GM04503 (cell line): ENCODE measurements at places on chromosomes 3 and 15.

DNA sequence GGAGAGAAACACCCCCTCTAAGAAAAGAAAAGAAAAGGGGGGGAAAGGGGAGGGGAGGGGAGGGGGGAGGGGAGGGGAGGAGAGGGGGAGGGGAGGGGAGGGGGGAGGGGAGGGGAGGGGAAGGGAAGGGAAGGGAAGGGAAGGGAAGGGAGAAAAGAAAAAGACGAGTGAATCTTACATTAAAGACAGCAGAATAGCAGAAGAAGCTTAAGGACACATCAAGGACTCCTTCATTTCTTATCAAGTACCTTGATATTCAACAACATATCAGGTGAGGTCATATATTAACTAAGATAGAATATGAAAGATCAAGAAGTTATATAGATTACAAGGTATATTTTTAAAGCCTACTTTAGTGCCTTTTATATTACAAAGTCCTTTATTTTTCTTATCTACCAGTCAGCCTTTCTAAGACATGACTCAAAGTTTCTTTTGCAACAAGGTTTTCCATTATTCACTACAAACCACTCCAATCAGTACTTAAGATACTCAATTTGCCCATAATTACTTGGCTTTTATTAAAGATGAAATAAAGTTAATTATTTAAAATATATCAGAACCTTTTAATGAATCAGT is 17.7 kb upstream of the AADAC start:
- DNase-seq, result no peak

DNA sequence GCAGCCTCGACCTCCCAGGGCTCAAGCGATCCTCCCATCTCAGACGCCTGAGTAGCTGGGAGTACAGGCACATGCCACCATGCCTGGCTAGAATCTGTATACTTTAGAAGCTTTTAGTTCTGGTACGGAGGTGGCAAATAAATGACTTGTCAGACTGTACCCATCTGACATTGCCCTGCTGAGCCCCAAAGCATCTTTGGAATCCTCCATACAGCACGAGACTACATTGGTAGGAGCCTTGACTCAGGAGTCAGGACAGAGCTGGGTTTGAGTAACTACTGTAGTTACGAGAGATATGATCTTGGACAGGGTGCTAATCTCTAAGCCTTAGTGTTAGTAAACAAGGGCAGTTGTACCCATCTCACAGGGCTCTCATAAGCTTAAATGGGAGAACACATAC is 67.8 kb upstream of the NPHP3 start:
- DNase-seq, result no peak

DNA sequence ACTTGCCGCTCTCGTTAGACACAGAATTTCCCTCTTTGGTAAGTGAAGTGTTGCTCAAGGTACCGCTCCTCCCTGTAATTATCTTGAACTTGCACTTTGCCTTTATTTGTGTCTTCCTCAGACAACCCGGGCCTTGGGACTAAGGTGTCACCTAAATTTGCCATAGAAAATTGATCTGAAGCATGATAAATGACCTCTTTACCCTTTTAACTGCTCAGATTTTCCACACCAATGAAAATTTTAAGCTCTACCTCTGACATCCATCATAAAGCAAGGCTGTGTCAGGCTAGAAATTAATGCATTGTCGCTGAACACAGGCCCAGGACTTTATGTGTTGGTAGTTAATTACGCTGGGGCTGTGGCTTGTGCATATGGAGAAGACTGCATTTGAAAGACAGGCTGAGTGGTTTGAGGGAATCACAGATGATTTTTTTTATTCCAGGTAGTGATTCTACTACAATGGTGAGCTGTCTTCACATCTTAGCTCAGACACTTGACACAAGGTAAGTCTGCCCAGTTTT is 199.6 kb upstream of the CHRM5 start:
- DNase-seq, result no peak

- no peak for DNase-seq
Measured at GRCh38 chr3:105394177-105394576, 27.5 kb downstream of the ALCAM start.

- DNase-seq, result no peak
Measured at GRCh38 chr15:64502151-64502550, 41.8 kb downstream of the ZNF609 start.

DNA sequence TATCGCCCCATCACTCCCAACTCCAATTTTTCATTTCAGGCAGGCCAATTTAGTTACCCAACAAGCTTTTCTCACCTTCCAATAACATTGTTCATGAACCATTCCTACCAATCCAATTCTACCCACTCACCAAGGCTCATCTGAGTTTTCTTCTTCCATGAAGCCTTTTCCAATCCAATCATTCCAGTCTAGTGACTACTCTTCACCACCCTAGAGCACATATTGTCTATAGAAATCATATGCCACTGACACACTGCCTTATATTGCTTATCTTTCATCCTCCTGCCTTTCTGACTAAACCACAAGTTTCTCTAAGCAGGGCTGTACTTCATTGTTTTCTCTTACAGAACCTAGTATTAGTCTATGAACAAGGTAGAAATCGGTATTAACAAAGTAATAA is 11.4 kb downstream of the CCDC14 start:
- peak; percentile 75 for DNase-seq

GRCh38 chr3:67389176-67389575 is 265.2 kb downstream of the SUCLG2 start:
- DNase-seq, result no peak

GRCh38 chr3:73467211-73467610 is 157.5 kb downstream of the PDZRN3 start:
- no peak for DNase-seq

- no peak for DNase-seq
Measured at GRCh38 chr3:88882121-88882520, 225.3 kb upstream of the EPHA3 start.

DNA sequence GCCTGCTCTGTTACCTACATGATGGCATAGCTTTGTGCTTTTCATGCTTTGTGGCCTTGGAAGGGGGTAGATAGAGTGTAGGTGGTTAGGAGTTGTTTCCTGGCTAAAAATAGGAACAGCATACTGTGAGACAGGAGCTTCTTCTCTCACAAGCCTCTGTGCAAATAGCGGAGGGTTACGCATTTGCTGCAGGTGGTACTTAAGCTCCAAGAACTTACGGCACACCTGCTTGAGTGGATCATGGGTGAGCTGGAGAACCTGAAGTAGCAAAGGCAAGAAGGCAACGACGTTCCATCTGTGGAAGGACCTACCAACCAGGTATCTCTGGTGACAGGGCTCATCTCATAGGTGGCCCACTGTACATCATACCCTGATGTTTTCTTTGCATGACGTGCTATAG is 66.0 kb downstream of the ST6GAL1 start:
- DNase-seq, result no peak

DNA sequence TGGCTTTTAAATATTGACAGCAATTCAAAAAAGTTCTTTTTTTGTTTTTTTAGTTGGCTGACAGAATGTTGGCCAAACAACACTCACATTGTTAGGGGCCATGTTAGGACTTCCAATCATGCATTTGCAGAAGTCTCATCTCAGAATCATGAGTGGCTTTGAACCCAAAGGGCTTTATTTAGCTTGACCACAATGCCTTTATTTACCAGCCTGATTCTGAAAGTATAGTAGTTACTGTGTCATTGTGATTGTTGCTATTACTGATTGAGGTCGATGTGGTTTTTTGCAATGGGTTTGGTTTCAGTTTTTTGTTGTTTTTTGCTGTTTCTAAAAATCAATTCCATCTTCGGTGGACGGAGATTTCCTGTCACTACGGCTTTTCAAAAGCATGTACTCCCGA is 7.2 kb downstream of the GLDN start:
- no peak for DNase-seq

DNA sequence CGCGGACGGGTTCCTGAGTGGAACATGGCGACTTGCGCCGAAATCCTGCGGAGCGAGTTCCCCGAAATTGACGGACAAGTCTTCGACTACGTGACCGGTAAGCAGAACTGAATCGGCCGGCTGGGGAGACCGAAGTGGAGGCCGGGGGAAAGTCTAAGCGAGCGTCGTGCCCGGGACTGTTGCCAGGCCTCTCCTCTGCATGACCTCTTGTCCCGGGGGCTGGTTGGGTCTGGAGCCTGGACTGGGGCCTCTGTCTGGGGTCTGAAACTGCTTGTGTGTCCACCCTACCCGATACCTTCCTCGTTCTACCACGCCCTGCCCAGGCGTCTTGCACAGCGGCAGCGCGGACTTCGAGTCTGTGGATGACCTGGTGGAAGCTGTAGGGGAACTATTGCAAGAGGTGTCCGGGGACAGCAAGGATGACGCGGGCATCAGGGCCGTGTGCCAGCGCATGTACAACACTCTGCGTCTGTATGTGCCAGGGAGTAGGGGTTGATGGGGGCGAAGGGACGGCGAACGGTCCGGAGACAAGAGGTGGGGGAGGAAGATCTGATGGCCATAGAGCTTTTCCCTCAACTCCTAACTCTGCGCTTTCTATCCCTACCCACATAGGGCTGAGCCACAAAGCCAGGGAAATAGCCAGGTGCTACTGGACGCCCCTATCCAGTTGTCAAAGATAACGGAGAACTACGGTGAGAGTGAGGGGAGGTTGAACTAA is at the start of gene ABCF3:
TSS of gene ABCF3 (plus strand) at position 16 of the 718 bp plus-strand sequence. CDS start at position 25, 9 bp downstream.
- no peak for DNase-seq

DNA sequence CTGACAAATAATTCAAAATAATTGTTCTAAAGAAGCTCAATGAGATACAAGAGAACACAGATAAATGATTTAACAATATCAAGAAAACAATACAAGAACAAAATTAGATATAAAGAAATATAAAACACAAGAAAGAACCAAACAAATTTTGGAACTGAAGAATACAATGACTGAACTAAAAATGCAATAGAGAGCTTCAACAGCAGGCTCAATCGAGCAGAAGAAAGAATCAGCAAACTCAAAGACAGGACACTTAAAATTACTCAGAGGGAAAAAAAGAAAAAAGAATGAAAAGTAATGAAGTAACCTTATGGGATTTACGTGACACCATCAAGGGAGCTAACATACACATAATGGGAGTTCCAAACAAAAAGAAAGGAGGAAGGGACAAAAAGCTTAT is 32.1 kb downstream of the CCDC54 start:
- DNase-seq, result no peak

DNA sequence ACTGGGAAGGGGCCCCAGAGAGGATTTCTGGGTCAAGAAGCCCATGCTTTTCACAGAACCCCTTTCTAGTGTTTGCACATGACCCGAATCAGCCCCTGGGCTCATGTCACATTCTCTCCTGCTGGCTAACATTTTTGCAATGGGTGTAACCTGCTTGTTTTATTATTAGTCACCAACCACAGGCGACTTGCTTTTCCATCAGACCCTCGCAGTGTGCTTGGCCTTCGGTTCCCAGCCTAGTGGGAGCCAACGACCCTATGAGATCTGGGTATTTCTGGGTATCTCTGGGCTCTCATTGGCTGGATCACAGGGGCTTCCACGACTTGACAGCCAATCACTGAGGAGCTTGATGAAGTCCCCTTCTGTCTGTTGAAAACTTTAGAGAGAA is 11.0 kb upstream of the FBLN2 start:
- peak; percentile 97 for DNase-seq

DNA sequence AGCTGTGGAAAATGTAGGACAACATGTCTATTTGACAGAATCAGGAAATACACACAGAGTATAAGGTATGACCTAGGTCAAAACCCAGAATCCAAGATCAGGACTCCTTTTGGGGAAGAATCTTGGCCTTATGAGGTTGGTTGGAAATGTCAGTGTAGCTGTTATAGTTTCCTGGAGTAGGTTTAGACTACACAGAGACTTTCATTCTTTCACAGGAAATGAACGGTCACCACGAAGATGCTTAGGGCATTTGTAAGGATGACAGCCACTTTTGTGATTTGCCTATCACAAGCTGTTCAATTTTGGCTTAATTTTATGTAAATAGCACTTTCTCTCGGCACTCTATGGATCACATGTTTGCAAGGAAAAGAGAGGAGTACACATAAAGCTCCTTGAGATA is 18.6 kb upstream of the ZBTB20 start:
- no peak for DNase-seq

GRCh38 chr15:23760024-23760423 is 72.9 kb upstream of the NDN start:
- DNase-seq, result no peak

DNA sequence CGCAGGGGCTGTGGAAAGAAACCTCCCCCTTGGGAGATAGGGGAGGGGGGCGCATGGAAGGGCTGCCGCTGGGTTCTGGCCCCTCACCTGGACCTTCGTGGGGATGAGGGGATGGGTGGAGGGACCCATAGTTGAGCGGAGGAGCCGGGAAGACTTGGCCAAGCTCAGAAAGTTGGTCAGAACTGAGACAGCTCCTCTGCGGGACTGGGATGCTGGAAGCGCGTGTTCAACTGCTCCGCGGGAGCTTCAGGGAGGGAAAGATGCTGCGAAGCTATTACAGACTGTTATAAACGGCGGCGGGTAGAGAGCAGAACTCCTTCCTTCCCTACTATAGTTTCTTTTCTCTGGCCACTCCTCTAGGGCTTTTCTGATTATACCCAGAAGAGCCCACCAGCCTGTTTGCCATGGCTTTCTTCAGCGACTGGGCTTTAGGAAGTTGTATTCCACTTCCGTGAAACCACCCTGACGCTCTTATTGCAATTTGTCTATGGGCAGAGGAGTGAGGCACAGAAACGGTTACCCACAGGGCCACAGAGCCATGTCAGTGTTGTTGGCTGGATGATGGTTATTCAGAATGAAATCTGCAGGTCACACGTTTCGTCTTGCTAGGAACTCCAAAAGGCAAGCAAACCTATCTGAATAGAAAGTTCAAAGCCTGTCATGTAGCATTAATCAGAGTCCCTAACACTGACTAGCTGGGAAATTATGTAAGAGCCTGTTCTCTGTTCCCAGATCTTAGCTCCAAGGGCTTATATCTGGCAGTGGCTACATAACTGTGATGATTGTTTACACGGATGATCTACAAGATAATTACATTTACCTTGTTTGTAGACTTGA is 1.1 kb downstream of the SYNPR start:
- no peak for DNase-seq

- DNase-seq, result no peak
Measured at GRCh38 chr3:98968347-98968746, 66.9 kb upstream of the DCBLD2 start.

- no peak for DNase-seq
Measured at GRCh38 chr15:25056484-25057425, 102.0 kb downstream of the SNRPN start.

DNA sequence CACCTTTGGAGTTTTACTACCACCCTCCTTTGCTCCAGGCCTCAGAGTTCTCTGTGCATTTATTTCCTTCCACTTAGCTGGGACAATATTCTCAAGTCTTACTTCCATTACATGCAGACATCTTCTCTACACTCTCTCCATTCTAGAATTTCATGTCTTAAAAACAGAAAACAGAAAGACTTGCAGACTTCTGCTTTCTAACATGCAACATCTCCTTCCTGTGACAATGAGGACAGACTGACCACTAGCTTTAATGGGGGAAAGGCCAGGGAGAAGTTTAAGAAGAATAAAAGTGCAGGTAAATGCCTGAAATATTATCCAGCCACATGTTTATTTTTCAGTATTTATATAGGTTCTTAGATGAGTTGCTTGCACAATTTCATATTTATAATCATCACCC is 17.1 kb upstream of the CSTA start:
- no peak for DNase-seq

- no peak for DNase-seq
Measured at GRCh38 chr15:48963524-48964113, at the start of gene SHC4. SHC4 (minus strand) TSS chr15:48963919; CDS start chr15:48963015, 904 bp downstream.
